ENCODE measurements at places on chromosomes 12 and 14. TPM values are rescaled to one million over a fixed set of nuclear protein-coding genes. Genes with fewer than 3 reads are reported as not detected.

DNA sequence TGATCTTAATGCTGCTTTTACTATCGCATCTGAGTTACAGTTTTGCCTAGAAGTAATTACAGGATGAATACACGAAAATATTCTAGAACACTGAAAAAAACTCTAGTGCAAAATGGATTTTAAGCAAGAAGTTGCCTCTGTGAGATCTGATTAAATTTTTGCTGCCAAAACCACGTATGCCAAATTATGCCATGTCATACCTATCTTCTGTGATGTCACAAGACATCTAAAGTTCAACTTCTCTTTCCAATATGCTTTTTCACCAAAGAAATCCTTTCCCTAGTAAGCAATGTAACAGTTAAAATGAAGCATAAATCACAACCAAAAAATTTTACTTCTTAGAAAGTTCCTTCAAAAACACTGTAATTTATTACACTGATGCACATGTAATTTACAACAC, 39.6 kb downstream of the HECTD4 start:
- DNase-seq = no peak

SLC25A21 gene
- total RNA-seq = 0.99 TPM

DNA sequence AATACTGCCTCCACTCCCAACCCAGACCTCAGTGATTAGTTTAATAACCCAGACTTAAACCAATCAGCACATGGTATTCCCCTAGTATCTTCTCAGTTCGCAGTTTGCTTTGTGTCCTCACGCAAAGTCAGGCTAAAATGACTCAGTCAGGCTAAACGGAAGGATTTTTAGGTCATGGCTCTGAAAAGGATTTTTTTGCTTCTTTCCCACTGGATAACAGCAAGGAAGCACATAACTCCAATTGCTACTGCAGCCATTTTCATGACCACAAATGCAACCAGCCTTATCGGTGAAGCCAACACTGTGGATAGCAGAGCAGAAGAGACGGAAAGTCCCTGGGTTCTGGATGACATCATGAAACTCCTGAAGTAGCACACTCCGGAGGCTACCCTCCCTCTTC, 67.7 kb downstream of the ZC3H14 start:
- DNase-seq = no peak

DNA sequence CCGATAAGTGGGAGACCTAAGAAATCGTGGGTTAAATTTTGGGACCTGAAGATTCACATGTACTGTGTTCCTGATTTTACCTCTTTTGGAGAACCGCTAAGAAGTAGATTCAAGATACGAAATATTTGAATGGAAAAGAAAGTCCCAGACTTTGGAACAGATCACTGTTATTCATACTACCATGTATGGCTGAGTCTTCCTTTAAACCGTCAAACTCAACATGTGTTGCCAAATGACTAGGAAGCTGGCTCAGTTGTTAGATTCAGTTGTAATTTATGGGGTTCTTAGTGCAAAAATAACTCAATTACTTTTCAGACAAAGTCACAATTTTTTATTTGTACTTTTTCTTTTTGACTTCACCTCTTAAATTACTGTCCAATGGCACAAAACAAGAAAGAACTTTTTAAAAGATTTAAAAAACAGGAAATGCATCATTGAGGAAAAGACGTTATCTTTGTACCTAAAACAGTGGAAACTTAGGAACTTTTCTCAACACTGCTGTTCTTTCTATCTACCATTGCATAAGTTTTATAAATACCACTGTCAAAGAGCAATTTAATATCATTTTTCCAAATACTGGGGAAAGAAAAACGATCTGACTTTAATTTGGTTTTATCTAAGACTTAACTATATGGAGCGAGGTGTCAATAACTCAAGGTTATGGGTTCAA, 15.7 kb downstream of the RERG start:
- DNase-seq = no peak

DNA sequence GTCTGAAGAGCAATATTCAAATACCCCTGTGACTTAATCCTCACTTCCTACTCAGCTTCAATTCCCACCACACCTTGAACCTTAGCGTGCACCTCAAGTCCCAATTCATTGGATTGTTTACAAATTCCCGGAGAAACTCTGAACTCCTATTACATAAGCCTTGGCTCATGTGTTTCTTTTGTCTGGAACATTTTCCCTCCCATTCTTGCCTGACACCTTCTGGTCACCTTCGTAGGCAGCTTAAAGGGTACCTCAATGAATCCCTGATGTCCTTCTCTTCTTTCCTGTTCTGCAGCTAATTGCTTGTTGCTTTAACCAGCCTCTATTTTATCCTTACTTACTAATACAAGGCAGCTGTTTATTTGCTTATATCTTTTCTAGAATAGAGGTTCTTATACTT, 85.0 kb upstream of the SEL1L start:
- no peak for DNase-seq

DNA sequence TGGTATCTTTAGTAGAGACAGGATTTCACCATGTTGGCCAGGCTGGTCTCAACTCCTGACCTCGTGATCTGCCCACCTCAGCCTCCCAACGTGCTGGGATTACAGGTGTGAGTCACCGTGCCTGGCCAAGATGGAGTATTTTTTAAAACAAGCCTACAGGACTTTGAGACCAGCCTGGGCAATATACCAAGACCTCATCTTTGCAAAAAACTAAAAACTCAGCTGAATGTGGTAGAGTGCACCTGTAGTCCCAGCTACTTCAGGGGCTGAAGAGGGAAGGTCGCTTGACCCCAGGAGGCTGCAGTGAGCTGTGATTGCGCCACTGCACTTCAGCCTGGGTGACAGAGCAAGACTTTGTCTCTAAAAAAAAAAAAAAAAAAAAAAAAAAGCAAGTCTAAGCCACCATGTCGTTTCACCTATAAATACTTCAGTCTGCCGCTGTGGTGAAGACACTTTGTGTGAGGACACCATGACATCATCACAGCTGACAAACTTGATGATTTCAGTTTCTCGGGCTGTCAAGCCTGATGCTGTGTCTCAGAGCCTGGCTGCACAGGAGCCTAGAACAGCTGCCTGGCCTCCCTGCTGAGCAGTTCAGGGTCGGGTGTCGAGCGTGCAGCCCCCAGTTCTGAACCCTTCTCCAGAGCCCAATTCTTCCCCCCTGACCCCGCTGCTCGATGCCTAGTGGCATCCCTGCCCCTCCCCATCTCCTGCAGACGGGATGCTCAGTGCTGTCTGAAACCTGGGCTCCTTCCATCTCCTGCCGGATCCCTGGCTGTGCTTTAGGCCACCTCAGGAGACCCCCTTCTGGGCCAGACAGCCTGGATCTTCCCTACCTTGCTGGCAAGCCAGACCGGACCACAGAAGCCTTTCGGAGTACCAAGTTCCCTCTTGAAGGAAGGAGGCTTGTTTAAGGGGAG, 119.2 kb upstream of the EVL start:
- no peak for DNase-seq

TCTN2 gene
- total RNA-seq = 26.2 TPM

- DNase-seq = no peak
Observed at GRCh38 chr14:75126121-75126544, 715 bp downstream of the NEK9 start.

GRCh38 chr14:71967704-71968103, 35.5 kb downstream of the RGS6 start:
- no peak for DNase-seq

DNA sequence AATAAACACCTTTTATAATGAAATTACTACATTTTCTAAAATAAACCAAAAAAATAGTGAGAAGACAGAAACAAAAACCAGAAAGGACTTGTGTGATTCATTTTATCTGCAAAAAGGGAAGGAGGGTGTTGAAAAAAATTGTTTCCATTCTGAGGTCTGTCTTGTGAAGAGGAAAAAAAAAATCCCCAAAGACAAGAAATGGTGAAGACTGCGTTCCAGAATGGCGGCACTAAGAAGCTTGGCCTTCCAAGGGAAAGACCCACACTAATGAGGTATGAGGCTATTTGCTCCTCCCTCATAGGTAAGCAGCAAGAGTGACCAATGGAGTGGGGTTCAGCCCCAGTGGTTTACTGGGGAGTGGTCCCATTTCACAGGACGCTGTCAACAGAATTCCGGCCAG, 35.0 kb downstream of the GNPTAB start:
- no peak for DNase-seq

DNA sequence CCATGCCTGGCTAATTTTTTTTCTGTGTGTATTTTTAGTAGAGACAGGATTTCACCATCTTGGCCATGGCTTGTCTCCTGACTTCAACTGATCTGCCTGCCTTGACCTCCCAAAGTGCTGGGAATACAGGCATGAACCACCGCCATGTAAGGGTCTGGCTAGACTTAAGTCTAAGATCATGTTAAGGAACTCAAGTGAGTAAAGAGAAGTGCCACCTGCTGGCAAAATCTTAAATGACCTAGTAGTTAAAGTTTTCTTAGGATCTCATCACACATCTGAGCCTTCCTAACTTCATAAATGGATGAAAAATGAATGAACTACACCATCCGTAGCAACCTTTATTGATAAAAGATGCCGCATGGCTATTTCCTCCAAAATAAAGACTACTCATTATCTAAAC, 1.7 kb upstream of the C12orf56 start:
- no peak for DNase-seq

- DNase-seq = no peak
Observed at GRCh38 chr12:26341491-26341890, 146.1 kb downstream of the SSPN start.

ACSM4 gene
- not detected for total RNA-seq

GRCh38 chr14:79209418-79209817, 1001.9 kb downstream of the DIO2 start:
- no peak for DNase-seq

NGDN gene
- total RNA-seq = 51.8 TPM

GRCh38 chr14:102551995-102552705, 40.3 kb upstream of the RCOR1 start:
- DNase-seq = no peak

DNA sequence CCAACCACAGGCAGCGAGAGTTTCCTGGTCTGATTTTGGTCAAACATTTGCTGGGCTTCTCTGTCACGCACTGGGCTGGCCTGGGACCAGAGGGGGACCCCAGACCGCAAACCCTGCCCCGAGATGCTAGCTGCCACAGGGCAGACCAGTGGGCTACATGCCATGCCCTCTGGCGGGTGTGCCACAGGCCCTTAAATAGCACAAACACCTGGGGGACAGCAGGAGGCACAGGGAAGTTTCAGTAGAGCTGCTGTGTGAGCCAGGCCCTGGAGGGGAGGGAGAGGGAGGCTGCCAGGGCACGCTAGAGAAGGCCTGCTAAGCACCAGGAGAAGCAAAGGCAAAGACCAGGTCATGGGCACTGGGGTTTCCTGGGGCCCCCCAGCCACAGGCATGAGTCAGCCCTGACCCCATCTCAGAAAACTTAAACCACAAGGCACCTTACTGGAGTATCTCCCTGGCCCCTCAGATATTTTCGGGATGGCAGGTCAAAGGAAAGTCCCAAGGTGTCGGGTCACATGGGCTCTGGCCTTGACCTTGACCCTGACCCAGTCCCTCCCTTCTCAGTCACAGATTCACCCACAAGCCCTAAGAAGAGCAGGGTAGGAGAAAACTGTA, 29.2 kb downstream of the ITPK1 start:
- DNase-seq = no peak

IRAK3 gene
- total RNA-seq = 5.3 TPM

PRB2 gene
- not detected for total RNA-seq

GRCh38 chr14:63562405-63562804, 19.2 kb upstream of the PPP2R5E start:
- no peak for DNase-seq
